CD4-positive, alpha-beta memory T cell (primary cell): ENCODE measurements at places on chromosomes 7 and 10.

GRCh38 chr7:144691240-144691639, 144.6 kb downstream of the TPK1 start:
- DNase-seq, result no peak

DNA sequence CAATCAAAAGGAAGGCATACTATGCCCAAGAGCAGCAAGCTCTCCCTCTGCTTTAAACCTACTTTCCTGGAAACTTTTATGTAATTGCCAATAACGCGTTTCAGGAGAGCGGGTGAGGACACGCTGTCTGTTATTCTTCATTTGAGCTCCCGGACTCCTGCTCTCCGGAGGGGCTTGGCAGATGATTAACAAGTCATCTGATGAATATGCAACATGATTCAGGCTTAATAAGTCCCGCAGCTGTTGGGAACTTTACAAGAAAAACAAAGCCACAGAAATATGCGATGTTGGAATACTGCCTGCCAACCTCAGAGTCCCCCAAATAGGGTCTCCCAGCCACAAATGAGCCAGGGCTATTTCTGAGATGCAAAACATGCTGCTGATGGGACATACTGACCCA, 348.0 kb downstream of the GPAM start:
- no peak for DNase-seq

DNA sequence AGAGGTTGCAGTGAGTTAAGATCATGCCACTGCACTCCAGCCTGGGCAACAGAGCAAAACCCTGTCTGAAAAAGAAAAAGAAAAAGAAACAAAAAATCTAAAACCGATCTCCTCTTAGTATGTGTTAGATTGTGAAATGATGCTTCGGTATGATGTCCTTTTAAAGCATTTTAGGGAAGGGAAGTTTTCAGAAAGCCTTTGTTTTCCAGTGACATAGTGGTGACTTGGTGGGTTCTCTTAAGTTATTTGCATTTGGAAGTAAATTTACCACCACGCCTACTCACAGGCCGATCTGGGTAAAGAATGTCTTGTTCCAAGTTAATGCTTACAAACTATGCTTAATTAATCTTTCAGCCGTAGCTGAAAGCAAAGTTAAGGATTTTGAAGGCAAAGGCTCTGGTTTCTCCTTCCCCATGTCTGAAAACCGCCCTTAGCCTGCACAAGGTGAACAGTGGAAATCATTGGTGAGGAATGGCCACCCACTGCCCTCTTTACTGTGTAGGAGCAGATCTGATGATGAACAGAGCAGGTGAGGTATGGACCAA, 10.7 kb downstream of the MTURN start:
- no peak for DNase-seq

GRCh38 chr7:37916673-37917660, at the start of gene SFRP4:
SFRP4 (minus strand) TSS chr7:37916817; CDS start chr7:37916537, 280 bp downstream.
- no peak for DNase-seq

DNA sequence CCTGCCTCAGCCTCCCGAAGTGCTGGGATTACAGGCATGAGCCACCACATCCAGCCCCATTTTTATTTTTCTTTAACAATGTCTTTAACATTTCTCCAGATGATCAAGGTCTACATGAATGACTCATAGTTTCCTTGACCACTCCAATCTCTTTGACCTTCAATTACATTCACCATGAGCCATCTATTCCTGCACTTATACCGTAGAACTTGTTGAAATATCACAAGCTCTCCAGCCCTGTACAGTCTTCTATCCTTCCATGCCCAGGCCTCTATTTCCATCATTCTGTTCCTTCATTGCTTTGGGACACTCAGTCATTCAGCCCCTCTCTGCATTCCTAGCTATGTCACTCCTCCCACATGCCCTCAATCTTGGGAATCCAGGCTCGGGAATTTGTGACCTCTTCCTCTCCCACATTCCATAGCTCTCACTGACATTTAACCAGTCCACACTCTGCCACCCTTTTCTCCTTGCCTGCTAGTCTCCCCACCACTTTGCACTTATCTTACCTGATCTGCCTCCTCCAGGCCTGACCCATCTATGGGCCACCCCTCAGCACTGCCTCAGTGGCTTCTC, 151.8 kb upstream of the STK17A start:
- DNase-seq, result no peak

DNA sequence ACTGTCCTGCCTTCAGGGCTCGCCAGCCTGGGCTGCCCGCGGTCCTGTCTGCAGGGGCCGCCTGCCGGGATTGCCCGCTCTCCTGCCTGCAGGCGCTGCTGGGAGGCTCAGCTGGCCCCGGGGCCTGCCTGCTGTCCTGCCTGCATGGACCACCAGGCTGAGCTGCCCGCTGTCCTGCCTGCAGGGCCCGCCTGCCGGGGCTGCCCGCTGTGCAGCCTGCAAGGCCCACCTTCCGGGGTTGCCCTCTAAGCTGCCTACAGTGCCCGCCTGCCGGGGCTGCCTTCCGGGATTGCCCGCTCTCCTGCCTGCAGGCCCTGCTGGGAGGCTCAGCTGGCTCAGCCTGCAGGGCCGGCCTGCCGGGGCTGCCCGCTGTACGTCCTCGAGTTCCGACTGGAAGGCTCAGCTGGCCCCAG, 164.4 kb downstream of the GLRX3 start:
- DNase-seq, result peak; percentile 1
